ENCODE measurements at places on chromosomes 7 and 10.
A peak's percentile ranks its signal among the peaks of the same experiment; 100 is the strongest.

DNA sequence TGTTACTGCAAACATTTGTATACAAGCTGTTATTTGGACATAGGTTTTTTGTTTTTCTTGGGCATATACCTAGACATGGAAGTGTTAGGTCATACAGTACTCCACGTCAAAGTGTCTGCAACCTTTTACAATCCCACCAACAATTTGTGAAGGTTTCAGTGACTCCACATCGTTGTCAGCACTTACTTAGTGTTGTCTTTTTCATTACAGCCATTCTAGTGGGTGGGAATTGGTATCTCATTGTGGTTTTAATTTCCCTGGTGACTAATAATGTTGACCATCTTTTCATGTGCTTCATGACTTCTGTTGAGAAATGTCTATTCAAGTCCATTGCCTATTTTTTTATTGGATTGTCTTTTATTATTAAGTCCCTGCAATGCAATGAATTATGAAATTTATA, 95.0 kb downstream of the UBE3C start:
- no peak for DNase-seq

DNA sequence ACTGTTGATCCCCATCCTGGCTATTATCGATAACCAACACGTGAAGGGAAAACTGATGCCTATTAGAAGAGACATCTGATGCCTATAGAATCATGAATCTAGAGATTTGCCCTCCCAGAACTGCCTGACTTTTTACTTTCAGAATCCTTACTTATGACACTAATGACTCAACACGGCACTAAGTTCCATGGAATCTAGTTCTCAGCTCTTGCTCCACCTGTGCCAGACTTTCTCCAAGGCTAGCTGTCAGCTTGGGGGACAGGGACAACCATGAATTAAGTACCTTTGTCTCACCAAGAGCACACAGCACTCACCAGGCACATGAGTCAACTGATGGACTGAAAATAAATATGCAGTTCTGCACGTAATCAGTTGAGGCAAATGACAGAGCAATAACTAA, 184.2 kb downstream of the FRMD4A start:
- DNase-seq: no peak

DNA sequence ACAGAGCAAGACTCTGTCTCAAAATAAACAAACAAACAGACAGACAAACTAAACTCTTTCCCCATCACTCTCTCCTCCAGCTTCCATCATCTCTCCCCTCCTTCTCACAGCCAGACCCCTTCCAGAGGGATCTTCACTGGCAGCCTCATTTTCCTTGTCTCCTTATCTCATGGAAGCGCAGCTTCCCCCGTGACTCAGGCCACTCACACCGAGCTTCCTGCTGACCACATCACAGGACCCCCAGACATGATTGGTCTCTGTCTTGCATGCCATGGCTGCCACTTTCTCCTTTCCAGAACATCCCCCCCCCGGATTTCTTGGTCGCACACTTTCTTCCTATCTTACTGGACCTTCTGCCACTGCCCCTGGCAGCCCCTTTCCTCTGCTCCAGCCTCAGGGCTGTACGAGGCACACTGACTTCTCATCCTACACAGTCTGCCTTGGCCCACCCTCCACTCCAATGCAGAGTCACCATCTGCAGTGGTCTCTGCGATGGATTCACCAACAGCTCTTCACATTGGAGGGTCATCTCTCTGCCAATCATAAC, 4.9 kb upstream of the INSIG1 start:
- DNase-seq: no peak

GRCh38 chr7:111492234-111492633, 70.1 kb downstream of the IMMP2L start:
- no peak for DNase-seq

DNA sequence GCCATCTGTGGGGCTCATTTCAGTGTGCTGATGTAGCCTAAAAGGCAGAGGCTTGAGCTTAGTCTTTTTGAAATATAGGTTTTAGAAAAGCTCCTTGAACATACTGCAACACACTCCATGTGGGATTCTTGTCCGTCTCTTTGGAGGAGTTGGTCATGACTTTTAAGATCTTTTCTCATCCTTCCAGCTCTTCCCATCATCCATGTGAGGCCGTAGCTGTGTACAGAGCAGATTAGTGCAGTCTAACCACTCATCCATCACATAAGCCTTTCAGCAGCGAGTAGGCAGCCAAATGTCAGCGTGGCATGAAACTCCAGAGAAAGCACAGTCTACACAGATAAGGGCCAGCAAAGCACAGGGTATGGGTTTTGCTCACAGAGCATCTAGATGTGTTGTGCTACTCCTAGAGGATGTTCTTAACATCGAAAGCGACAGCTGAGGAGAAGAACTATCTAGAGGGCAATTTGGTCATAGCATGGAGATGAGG, 28.1 kb upstream of the NPVF start:
- no peak for DNase-seq

DNA sequence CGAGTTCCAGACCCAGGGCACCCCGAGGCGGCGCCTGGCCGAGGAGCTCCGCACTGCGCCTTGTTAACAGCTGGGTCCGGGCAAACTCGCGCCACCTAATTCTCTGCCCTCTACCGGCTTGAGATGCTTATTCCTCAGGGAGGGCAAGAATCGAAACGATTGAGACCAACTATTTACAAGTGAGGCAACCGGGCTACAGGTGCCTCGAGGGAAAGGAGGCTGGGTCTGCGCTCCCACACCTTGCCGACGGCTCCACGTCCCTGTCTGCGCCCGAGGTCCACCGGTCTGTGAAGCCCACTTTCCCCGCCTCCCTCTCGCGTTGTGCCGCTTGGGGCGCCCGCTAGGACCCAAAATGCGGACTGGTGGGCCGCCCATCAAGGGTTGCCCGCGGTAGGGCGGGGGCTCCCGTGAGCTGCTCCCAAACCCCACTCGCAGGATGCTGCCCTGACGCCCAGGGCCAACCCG, 527 bp downstream of the AKR1B1 start:
- peak; percentile 47 for DNase-seq

- DNase-seq: no peak
Measured at GRCh38 chr7:2954433-2954853, 89.2 kb downstream of the CARD11 start.

DNA sequence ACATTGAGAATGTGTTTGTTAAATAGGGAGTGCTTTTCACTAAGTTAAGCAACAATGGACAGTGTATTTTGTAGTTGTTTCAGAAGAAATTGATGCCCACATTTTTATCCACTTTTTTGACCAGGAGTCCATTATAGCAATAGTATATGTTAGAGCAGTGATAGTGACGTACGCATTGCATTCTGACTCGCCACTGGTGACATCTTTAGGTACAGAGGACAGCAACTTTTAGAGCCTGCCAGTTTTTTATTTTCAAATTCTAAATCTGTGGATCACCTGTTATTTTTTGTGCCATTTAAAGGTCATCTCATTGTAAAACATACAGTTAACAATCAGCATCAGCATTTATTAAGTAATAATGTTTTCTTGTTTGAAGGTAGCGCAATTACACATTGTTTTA, 1.4 kb downstream of the UBE2D1 start:
- DNase-seq: no peak

DNA sequence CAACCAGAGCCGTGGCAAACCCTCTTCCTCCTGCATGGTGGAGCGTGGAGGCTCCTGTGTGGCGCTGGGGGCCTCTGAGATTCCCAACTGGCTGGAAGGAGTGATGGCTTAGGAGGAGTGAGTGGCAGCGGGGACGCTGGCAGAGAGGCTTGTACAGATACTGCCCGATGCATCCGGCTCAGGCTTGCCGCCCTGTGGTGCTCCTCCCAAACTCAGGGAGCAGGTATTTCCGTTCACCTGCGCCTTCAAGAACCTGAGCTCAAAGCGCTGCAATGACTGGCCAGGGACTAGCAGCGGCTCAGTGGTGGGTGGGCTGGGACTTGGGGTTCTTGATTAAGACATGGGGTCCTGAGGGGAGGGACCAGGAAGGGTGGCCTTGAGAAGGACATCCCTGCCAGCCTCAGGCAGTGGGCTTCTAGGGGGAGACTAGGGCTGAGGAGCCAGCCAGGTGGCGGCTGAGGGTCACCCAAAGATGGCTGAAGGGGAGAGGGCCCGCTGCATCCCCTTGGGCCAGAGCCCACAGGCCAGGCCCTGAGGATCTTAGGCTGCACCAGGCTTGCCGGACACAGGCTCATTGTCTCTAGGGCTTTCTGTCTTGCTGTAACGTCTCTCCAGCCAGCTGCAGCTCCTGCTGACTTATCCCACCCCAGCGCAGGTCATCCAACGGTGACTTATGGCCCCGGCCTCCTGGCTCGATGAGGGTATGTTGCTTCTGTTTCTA, 3.2 kb downstream of the ZNF775 start:
- no peak for DNase-seq

- DNase-seq: no peak
Measured at GRCh38 chr7:155846156-155846555, 33.9 kb upstream of the SHH start.

DNA sequence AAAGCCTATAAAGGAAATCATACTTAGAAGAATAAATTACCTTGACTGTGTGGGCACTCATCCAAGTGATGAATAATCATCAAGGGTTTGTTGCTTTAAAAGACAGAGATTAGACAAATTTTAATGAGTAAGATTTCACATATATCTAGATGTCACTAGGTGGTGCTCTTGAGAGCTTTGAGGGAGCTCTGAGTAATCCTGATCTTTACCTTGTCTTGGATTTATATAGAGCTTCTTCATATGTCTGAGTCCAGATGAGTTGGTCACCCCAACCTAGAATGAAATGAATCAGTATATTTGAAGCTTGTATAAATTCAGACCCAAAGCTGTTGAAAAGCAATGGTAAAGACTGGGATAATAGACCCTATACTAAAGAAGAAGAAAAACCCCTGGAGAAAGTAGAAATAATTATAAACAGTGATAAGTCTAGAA, 3.7 kb downstream of the AGR2 start:
- DNase-seq: peak; percentile 30

DNA sequence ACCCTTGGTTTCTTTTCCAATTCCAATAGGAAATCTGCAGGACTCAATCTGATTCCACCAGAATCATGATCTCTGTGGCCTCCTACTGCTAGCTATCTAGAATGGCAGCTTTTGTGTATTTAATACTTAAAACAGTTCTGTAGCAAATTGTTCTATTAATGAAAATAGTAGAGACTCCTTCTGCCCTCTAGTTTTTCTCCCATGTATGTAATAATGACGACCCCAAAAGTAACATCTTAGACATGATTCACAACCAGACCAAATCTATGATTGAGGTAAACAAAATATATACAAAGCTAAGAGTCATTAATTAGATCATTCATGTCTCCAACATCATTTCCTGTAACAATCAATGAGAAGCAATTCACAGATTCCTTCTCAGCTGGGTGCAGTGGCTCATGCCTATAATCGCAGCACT, 259.1 kb upstream of the MKLN1 start:
- DNase-seq: no peak

- DNase-seq: no peak
Measured at GRCh38 chr7:44805950-44806349, 9.5 kb downstream of the PPIA start.

GRCh38 chr7:32462977-32463376, 27.2 kb downstream of the LSM5 start:
- no peak for DNase-seq

- no peak for DNase-seq
Measured at GRCh38 chr10:123570051-123570897, 95.9 kb upstream of the GPR26 start.

DNA sequence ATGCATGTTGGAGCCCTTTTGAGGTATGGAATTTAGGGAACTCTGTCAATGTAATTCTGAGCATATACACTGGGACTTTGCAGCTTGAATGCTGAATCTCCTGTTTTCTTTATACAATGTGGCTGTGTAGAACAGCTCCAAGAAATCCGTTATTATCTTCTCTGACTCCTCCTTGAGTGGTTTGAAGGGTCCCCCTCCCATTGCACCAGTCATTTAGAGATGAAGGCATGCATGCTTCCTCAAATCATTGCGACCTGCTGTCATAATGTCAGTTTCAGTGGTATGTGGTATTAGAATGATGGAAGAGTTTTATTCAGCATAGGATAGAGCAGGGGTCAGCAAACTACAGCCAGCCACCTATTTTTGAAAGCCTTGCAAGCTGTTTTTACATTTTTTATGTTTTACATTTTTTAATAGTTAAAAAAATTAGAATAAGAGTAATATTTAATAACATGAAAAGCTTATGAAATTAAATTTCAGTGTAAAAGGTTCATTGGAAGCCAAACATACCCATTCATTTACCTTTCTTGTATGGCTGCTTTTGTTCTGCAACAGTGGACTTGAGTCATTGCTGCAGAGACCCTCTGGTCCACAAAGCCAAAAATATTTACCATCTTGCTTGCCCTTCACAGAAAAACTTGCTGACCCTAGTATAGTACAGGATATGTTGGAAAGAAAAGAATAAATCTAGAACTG, 8.1 kb downstream of the STK17A start:
- DNase-seq: no peak

DNA sequence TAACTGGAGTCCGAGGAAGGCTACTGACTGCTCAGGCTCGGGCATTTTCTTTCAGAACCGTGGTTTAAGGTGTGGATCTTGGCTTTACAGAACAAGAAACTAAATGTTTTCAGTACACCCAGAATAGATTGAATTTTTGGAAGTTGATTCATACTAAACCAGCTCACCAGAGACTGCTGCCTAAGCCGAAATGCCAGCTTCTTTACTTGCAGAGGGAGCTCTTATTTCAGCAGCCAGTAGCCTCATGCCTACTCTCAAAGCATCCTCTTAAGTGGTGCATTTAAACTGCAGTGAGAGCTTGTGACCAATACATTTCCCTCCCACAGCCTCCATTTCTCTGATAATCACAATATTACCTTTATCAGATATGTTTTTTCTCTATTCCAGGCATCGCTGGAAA, 615.1 kb downstream of the SUGCT start:
- no peak for DNase-seq

GRCh38 chr10:80462981-80463741, 9.1 kb downstream of the TSPAN14 start:
- no peak for DNase-seq

DNA sequence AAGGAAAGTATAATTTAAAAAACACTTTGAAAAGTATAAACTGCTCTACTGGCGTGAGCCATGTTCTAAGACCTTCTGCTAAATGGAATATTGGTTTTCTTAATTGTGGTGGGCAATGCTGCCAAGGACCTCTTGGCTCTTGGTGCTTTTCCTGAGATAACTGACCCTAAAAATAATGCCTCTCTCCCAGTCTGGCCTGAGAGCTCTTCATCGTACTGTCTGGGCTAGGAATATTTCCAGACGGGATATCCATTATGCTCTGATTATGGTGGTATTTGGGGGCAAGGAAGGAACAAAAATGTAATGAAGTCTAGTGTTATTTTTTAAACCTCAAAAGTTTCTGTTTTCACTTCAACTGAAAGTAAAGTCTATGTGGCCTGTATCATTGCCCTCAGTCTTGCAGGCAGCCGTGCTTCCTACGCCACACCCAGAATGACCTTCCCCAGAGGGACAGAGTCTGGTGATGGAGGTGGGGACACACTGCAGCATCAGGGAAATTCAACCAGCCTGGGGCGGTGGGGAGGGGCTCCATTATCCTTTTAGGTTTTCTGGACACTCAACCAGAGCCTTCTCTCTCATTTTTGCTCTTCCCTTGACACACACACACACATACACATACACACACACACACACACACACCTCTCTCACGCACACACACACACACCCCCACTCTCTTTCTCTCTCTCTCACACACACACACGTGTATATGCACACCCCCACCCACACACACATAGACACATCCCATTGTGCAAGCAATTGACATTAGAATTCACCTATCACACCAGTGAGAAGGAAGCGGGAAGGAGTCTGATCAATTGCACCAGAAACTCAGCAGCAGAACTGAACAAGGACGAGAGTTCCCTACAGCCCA, 99.6 kb downstream of the LRRC18 start:
- no peak for DNase-seq

GRCh38 chr7:28754027-28754426, 204.1 kb downstream of the TRIL start:
- peak; percentile 98 for DNase-seq

- no peak for DNase-seq
Measured at GRCh38 chr10:78165617-78166016, 132.0 kb downstream of the RPS24 start.

Measured in putamen (tissue), 1 donor.